Activated CD4-positive, alpha-beta memory T cell treated with anti-CD3 and anti-CD28 coated beads for 36 hours (primary cell): ENCODE measurements at places on chromosomes 1 and 21. TPM values are rescaled to one million over a fixed set of nuclear protein-coding genes. Genes with fewer than 3 reads are reported as not detected.

The DENND2C gene
- total RNA-seq: 0.93 TPM

DNA sequence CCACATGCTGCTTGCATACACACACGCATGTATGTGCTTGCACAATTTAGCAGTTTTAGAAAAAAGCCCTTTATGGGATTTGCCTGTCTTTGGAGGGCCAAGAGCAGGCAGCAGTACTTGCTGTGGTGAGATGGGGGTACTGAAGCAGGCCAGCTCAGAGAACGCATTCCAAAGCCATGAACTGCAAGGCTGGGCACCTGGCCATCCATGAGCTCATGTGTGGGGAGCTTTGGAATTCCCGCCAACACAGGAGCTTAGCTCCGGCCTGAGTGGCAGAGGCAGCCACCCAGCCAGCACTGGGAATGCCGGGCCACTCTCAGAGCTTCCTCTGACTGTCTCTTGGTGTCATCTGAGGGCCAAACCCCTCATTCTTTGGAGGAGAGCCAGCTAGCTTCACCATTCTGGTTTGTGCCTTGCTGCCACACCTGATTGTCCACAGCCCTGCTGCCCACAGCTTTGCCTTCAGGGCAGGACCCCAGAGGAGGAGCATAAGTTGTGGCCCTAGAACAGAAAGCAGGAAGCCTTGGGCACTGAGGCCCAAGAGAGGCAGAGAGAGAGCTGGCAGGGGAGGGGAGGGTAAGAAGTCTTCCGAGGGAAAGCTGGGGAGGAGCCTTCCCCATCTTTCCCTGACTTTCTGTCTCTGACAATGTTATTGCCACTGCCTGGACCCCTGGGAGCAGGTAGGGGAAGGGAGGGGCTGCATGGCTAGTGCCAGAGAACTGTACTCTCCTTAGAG, 92.1 kb upstream of the POU3F1 start:
- no peak for DNase-seq

DNA sequence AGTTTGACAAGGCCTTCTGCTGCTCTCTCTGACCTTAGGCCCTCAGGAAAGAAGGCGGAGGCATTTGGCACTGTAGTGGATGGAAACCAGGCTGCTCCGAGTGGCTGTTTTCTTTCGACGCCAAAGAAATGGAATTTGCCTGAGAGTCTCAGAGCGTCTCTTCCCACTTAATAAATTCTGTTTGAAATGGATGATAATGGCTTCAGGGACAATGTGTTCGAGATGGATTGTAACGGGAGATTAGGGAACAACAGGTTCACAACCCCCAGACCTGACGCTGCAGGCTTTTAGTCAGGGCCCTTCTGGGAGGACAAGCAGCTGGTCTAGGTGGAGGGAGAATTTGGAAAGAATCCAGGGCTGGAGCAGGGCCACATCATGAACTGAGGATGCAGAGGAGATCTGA, 58.6 kb downstream of the TLR5 start:
- DNase-seq: no peak

The KANK4 gene
- not detected for total RNA-seq

DNA sequence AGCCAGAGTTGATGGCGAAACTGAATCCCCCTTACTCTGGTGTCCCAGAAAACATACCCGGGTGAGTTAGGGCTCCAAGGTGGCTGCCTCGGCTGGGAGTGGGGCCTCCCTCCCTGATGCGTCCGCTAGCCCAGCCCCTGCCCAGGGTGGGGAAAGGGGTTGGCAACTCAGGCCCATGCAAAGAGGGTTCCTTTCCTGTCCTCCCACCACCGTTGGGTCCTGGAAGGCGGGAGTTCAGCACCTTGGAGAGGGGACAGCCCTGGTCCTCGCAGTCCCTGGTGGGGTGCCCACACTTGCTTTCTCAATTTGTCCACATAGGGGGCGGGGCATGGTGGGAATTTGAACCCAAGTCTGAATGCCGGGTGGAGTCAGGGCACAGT, 6.1 kb downstream of the SRM start:
- DNase-seq: peak; percentile 27

The OPRD1 gene
- not detected for total RNA-seq

DNA sequence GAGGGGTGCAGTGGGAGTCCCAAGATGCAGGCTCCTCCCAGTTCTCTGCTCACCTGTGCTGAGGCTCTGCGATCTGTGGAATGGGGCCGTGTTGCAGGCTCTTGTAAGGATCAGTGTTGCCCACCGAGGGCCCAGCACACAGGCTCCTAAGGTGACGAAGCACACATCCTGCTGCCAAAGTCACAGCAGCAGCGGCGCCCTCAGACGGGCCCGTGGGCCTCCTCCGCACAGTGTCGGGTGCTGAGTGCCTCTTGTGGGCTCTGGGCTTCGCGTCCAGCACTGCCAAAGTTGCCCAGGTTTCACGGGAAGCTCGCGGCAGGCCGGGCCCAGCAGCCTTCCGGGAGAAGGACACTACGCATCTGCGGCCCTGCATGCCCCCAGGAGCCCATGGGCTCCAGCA, 72.1 kb upstream of the ABCG1 start:
- DNase-seq: no peak

The NHLH2 gene
- not detected for total RNA-seq

DNA sequence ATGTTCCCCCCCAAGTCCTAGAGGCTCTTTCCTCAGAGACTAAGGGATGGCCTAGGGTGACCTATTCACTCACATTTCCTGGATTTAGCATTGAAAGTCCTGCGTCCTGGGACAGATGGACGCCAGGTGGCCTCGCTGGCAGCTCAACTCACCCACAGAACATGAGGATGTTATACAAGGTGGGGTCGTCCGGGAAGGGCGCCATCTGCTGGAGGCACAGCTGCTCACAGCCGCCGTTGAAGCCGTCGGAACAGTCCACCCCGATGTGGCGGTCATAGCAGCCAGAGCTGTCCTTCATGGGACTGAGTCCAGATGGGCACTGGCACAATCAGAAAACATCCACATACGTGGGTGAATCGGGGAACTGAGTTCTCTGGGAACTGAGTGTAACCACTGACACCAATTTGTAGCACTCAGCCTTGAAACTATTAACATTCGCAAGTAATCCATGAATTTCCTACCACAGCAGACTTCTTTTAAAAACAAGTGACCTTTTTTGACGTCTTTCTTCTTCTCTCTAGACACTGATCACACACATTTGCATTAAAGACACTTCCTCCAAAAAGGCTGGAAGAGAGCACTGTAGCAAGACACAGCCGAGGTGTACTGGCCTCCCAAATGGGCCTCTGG, 215.4 kb downstream of the ASTN1 start:
- DNase-seq: peak; percentile 41

The MATN1 gene
- 0.34 TPM for total RNA-seq

DNA sequence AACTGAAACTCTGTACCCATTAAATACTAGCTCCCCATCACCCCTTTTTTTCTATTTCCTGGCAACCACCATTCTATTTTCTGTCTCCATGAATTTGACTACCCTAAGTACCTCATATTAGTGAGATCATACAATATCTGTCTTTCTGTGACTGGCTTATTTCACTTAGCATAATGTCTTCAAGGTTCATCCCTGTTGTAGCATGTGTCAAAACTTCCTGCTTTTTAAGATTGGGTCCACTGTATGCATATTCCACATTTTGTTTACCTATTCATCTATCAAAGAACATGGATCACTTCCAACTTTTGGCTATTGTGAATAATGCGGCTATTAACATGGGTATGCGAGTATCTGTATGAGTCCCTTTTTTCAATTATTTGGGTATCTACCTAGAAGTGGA, 181.6 kb upstream of the ZNHIT6 start:
- DNase-seq: no peak

The VPS72 gene
- 77.6 TPM for total RNA-seq

DNA sequence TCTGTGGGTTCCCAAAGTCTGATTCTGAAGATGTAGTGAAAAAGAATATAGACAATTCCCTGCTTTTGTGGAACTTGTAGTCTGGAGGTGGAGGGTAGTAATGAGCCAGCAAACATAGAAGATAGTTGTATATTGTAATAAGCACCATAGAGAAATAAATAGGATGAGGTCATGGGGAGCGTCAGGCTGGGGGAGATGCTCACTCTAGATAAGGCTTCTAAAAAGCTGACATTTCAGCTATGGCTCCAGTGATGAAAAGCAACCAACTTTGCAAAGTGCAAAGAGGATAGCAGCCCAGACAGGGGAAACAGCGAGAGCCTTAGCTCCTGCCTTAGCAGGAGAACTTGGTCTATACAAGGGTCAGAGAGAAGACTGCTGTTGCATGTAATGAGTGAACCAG, 98.0 kb upstream of the RALGPS2 start:
- DNase-seq: no peak

The ELF3 gene
- total RNA-seq: 0.12 TPM

GRCh38 chr1:214261206-214262123, 19.5 kb upstream of the SMYD2 start:
- DNase-seq: peak; percentile 87

The TMEM52 gene
- total RNA-seq: 0.33 TPM

DNA sequence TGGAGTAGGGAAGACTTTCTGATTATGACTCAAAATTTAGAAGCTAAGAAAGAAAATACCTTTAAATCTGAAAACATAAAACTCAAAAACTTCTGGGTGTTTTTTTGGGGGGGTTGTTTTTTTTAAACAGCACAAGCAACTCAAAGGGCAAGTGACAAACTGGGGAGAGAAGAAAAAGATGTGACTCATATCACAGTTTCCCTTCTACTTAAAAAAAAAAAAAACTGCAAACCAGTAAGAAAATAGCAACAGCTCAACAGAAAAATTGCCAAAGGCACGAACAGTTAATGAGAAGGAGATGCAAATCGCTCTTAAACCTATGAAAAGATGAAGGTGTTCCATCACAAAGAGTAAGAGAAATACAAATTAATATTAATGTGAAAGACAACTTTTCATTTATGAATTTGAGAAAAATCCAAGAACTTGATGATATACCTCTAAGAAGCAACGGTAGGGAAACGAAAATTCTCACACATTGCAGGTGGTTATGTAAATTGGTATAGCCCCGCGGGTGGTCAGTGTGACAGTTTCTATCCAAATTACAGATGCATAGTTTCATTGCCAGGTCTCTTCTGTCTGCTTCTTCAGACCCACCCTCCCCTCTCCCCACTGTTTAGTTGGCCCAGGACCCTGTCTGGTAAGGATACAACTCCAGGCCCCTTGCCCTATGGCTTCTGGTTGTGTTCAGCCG, 9.0 kb downstream of the IFNAR2 start:
- peak; percentile 43 for DNase-seq

The GPR89B gene
- total RNA-seq: 15.5 TPM

DNA sequence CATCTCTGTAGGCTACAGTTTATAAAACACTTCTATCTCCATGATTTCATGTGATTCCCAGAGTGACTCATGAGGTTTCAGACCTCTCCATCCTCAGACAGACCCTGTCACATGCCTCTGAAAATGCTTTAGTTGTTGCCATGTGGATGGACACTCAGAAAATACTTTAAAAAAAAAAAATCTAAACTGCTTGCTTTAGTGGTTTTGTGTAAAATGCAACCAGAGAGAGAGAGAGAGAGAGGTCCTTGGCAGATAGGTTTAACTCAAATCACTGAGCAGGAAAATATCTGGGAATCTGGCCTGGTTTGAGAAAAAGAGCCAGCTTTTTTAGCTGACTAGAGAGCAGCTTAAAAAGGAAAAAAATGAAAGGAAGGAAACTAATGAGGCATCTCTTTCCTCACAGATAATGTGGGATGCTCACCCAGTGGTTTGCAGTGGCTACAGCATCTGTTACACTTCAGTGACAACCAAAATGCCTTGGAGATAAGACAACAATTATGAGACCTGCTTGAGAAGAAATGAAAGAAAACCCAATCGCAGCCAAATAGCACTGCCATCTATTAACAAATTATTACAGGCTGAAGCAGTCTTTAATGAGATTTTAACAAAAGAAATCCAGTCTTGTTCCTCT, 54.6 kb upstream of the SYT14 start:
- DNase-seq: no peak

- DNase-seq: no peak
Observed at GRCh38 chr1:46334030-46334384, 6.6 kb upstream of the NSUN4 start.

The SYDE2 gene
- 2.8 TPM for total RNA-seq

The ADARB1 gene
- 37.6 TPM for total RNA-seq

The CLDN14 gene
- not detected for total RNA-seq

DNA sequence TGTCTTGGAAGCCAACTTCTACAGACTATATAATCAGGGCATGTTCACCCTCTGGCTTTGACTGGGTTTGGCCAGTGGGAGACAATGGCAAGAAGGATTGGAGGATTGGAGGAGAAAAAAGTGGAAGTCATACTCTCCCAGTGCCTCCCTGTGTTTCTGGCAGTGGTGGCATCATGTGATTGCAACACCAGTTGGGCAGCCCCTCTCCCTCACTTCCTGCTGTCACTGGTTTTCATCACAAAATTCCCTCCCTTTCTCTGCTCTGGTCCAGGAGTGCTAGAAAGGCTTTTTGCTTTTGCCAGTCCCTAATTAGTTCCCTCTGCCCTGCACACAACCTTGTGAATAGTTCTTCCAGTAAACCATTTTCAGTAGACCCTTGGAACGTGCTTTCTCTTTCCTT, 3.7 kb upstream of the QSOX1 start:
- no peak for DNase-seq

- no peak for DNase-seq
Observed at GRCh38 chr1:241603731-241604245, 36.4 kb downstream of the CHML start.

The CRYZL1 gene
- total RNA-seq: 32.8 TPM

The SPATA21 gene
- not detected for total RNA-seq

GRCh38 chr1:25148673-25149300, 83.5 kb downstream of the SYF2 start:
- DNase-seq: peak; percentile 37

DNA sequence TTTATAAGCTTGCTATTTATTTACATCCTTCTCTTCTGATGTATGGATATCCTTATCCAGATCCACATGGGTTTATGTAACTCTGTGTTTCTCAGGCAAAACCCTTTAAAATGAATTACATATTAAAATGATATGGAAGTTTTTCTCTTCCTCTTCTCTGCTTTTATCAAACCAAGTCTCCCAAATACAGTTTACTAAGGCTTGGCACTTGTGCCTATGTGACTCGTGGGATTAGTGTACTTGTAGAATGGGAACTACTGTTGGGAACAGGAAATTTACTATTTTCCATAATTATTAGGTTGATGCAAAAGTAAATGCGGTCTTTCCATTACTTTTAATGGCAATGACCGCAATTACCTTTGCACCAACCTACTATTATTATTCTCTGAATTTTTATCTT, 14.8 kb downstream of the SIM2 start:
- DNase-seq: no peak

GRCh38 chr1:25875856-25876692, 566 bp upstream of the PAQR7 start:
- DNase-seq: no peak

The TAL1 gene
- total RNA-seq: not detected

The HMGCS2 gene
- not detected for total RNA-seq

- no peak for DNase-seq
Observed at GRCh38 chr1:89274411-89274857, 1.8 kb upstream of the GBP5 start.

DNA sequence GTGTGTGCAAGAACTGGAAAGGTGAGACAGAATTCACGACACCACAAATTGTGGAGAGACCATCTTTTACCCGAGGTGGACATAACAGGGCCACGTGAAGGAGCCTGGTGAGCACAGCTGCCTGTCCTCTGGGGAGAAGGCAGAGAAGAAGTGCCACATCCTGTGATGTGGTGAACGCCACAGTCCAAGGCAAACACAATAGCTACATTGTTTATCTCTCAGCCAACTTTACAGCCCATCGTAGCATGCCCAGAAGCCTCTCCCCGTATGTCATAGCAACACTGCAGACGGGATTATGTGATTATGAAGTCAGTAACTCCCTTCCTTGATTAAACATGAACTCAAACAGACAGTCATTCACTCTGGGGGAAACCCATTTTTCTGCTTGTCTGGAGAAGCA, 612.2 kb downstream of the SMYD3 start:
- DNase-seq: no peak

The RPE65 gene
- not detected for total RNA-seq
